NCI-H774 (cell line): ENCODE measurements at places on chromosomes 16 and 17.

DNA sequence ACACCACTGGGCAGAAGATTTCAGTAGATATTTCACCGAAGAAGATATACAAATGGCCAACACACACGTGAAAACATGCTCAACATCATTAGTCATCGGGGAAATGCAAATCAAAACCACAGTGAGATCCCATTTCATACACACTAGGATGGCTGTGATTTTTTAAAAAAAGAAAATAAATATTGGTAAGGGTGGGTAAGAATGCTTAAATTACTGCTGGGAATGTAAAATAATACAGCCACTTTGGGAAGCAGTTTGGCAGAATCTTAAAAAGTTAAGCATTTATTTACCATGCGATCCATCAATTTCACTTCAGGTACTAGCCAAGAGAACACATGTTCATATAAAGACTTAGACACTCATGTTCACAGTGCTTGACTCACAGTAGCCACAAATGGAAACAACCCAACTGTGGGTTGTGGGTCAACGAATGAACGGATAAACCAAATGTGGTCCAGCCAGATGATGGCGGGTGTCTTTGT, 6.5 kb upstream of the C16orf74 start:
- no peak for DNase-seq

DNA sequence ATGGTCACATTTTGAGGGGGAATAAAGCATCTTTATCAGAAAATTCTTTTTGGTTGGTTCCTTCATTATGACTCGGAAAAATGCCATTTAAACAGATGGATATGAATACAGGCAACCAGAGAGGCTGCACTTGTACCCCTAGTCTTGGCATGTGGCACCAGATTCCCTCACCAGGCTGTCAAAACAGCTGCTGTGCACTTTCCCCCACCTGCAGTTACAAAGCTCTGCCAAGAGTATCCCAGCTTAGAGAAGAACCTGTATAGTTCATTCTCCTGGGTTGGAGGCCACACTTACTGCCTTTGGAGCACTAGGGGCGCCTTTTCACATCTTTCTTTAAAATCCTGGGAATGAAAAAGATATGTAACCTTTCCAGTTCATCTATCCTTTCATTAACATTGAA, 190.3 kb downstream of the KIF2B start:
- DNase-seq: no peak

- no peak for DNase-seq
Measured at GRCh38 chr17:64388961-64389565, 1.6 kb downstream of the PECAM1 start.

- DNase-seq: peak; percentile 30
Measured at GRCh38 chr17:73069164-73069770, 23.2 kb downstream of the SLC39A11 start.

DNA sequence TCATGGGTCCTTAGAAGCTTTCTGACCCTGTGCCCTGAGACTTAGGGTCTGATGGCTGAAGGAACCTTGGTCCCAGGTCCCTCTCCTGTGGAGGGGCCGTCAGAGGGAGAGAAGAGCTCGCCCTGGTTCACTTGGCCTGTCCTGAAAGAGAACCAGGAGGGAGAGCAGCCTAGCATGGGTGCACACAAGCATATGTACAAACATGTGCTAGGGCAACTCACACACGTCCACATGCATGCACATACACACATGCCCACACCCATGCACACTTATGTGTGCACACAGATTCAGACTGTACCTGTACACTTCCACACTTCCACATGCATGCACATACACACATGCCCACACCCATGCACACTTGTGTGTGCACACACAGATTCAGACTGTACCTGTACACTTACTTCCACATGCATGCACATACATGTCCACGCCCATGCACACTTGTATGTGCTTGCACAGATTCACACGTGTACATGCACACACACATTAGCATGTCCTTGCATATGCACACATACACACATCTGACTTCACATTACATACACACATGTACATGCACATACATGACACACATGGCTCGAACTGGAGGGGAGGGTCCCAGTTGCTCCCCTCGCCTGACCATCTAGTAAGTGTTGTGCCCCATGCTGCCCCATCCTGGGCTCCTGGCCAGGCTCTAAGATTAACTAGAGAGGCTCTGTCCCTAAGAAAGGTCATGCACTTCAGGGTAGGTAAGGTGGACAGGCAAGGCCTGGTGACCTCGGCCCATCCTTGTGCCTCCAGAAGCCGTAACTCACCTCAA, 122.0 kb downstream of the METRNL start:
- no peak for DNase-seq

DNA sequence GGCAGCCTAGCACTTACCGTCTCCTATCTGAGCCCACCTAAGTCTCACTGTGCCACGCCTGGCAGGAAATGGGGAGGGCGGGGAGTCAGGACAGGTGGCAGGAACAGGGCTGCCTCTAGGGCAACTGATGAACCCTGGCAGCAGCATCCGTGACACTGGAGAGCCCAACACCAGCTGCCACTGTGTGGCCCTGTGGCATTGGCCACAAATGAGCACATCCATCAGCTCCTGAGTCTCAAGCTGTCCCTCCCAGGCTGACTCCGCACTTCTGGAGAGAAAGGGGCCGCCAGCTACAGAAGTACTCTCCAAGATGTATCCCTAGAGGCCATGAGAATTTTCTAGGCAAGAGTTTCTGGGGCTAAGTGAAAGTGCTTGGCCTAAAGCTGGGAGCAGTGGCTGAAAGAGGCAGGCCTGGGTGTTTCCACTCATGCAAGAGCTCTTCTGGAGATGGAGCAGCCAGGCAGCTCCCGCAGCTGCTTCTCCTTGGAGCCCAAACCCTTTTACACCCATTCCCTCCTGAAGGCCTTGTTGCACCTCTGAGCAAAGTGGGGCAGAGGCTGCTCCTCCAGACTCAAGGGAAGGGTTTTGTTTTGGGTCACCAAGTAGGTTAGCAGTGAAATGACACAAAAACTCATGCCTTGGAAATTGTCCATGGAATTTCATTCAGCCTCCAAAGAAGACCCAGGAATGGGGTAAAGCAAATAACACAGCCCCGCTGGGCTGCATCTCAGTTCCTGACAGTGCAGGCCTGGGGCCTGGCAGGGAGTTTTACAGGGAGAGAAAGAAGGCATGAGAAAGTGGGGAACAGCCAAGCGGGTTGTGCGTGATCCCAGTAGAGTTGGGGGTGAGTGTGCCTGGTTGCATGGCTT, 25.8 kb downstream of the PEMT start:
- no peak for DNase-seq

DNA sequence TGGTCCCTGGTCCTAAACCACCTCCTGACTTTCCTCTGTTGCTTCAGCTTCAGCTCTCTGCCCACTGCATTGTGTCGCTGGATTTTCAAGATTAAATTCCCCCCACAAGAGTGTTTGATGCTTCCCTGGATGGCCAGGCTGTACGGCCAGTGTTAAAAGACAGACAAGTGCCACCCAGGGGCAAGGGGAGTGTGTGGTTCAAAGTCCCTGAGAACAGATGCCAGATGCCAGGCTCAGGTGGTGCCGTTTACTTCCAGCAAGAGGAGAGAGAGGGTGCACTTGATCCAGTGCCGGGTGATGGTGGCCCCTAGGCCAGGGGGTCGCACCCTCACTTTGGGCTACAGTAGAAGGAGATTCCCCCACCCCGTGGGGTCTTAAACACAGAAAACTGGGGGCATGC, 109.2 kb downstream of the RPTOR start:
- no peak for DNase-seq

- no peak for DNase-seq
Measured at GRCh38 chr16:65772134-65772732, 594.3 kb upstream of the CDH5 start.

DNA sequence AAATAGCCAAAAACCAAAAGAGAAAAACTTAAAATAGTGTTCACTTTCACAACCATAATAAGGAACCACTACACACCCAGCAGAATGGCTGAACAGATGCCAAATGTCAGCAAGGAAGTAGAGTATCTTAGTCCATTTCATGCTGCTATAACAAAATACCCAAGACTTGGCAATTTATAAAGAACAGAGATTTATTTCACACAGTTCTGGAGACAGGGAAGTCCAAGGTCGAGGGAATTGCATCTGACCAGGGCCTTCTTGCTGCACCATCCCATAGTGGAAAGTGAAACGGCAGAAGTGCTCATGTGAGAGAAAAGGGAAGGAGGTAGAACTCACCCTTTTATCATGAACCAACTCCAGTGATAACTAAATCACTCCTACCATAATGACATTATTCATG, 33.8 kb upstream of the CCL22 start:
- DNase-seq: no peak

- no peak for DNase-seq
Measured at GRCh38 chr17:42291129-42291528, 2.8 kb downstream of the STAT5A start.

GRCh38 chr17:66330646-66331037, 28.2 kb downstream of the PRKCA start:
- DNase-seq: no peak

- no peak for DNase-seq
Measured at GRCh38 chr16:12173121-12173520, 196.6 kb downstream of the SNX29 start.

DNA sequence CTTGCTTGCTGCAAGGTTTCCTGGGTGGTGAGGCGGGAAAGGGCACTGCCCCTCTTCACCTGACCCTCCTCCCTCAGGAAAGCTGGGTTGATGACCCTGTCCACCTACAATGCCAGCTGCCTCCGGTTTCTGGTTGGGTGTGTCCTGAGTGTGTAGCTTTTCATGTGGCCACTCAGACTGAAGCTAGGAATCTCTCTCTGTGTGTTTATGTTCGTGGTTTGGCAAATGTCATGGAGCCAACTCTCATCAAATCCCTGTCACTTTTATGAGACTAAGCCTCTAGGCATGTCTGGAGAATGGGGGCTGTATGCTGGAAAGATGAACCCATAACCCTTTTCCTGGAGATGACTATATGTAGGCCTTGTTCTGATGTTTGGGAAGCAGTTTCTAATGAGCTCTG, 17.1 kb downstream of the PLEKHG4 start:
- DNase-seq: no peak

DNA sequence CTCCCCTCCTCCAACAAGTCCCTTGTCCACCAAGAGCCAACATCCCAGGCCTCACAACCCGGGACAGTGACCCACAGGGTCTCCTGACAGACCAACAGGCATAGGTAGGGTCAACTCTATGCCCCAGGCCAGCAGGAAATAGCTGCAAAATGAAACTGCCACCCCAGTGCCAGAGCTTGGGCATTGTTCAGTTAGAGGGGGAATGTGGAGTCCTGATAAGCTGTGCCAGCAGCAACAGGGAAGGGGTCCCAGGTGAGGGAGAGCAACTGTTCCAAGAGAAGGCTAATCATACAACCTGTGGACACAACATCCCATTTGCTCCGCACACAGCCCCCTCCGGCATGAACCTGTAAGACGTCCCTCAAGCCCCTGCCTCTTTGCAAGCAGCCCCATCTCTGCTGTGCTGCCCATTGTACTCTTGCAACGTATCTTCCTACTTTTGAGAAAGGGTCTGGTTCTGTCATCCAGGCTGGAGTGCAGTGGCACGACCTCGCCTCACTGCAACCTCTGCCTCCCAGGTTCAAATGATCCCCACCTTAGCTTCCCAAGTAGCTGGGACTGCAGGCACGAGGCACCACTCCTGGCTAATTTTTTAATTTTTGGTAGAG, 17.2 kb downstream of the CTRB2 start:
- no peak for DNase-seq

DNA sequence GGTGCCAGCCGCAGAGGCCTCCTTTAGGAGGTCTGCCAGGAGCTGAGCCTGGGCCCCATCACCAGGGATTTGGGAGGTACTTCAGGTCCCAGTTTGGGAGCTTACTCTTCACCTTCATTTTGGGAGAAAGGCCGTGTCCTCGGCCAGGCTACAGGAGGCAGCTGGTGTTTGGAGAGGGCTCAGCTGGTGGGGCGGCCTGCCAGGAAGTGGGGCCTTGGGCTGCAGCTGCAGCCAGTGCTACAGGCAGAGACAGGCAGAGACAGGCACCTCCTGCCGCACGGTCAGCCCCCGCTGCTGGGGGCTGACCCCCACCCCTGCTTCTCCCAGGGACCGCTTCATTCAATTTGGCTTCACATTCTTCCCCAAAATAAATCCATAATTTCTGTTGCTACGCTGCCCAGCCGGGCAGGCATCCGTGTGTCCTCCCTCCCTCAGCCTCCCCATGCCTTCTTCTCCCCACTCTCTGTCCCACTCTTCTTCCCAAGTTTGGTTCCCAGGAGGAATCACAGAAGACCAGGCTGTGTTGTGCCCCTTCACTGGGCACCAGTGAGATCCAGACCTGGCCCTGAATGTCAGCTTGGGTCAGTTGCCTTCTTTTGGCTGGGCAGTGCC, 6.1 kb downstream of the TMEM235 start:
- no peak for DNase-seq

GRCh38 chr16:71423016-71423415, 18.8 kb downstream of the TLE7 start:
- DNase-seq: no peak

GRCh38 chr16:24820522-24820921, 25.2 kb upstream of the SLC5A11 start:
- no peak for DNase-seq

DNA sequence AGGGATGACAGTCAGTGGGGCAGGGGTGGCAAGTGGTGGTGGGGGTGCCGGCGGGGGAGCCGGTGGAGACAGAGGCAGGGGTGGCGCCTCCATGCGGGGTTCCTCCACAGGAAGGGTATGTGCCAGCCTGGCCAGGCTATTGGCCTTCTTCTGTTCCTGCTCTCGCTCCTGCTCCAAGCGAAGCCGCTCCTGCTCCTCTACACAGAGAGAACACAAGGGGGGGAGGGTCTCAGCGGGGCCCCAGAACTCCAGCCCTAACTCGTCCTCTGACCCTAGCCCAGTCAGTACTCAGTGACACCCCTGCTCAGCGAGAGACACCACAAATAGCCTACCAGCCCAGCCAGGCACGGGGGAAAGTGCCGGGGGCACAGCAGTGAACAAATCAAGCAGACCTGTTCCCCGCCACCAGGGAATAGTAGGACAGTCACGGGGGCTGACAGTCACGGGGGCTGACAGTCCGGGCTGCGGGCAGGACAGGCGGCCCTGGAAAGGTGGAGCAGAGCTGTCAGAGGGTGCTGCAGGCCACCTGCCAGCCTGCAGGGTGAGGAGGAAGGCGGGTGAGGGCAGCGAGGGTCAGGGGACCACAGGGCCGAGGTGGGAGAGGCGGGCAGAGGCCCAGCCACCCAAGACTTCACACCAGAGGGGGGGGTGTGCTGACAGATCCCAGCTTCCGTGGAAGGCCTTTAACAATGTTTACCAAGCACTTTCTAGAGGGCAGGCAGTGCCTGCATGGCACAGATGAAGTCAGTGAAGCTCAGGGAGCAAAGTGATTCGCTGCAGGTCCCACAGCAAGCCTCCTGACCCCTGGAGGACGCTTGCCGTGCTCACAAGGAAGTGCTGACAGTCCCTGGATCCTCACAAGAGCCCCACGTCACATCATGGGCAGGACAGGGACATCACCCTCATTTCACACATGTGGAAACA, 5.3 kb downstream of the MNT start:
- DNase-seq: no peak
